Cerebellar nuclear complex (tissue), 1 donor: ENCODE measurements at places on chromosomes 2 and 18.

DNA sequence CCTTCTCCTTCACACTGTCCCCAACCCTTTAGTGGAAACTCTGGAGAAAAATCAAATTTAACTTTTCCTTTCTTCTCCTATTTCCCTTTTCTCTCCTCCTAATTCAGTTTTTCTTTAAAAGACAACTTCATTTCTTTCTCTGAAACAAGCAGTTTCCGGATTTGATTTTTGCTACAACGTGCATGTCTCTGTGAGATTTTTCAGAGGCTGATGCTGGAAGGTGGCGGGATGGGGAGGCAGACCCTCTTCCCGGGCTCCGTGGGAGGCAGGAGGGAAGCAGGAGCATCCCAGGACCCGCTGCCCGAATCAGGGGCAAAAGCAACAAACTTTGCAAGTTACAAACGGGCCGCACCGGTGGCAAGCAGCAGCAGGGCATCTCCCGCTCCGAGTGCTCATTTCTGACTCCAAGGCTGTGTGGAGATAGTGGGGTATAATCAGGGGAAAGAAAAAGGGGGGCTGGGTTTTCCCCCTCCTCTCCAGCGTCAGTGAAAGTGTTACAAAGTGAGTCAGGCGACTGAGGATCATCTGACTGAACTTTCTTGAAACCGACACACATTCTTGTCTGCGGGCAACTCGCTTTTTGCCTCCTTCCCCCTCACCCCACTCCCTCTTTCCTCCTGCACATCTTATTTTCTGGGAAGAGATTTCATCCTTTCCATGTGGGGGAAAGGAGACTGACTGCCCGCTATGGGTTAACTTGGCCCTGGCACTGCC is 6.4 kb downstream of the ZEB2 start:
- no peak for DNase-seq

DNA sequence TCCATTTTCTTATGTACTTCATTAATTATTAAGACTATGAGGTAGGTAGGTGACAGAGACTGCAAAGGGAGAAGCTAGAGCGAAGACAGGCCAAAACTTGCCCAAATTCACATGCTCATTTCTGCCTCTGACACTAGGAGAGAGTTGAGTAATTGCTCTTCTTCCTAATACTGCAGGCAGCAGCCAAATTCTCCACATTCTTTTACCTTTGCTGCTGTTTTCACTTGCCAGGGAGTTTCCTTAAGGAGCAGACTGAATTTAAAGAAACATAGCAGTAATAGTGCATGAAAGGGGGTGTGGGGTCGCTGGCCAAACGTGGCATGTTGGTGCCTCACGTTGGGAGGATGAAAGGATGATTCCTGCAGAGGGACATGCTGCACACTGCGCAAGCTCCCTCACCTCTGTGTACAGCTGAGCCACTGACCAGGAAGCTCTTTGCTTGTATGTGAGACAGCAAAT is 12.3 kb downstream of the CRIM1 start:
- DNase-seq: no peak

- no peak for DNase-seq
Measured at GRCh38 chr2:144504218-144504641, 15.7 kb downstream of the ZEB2 start.

DNA sequence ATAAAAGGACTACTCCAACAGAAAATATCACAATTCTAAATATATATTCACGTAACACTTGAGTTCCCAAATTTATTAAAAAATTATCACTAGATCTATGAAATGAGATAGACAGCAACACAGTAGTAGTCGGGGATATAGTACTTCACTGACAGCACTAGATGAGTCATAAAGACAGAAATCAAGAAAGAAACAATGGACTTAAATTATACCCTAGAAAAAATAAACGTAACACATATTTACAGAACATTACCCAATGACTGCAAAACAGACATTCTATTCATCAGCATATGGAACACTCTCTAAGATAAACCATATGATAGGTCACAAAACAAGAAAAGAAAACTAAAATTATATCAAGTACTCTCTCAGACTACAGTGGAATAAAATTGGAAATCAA is 429.4 kb downstream of the MBD2 start:
- no peak for DNase-seq

- no peak for DNase-seq
Measured at GRCh38 chr2:74873678-74874640, 40.0 kb downstream of the HK2 start.

- no peak for DNase-seq
Measured at GRCh38 chr18:50372743-50373142, 2.1 kb upstream of the SKA1 start.

DNA sequence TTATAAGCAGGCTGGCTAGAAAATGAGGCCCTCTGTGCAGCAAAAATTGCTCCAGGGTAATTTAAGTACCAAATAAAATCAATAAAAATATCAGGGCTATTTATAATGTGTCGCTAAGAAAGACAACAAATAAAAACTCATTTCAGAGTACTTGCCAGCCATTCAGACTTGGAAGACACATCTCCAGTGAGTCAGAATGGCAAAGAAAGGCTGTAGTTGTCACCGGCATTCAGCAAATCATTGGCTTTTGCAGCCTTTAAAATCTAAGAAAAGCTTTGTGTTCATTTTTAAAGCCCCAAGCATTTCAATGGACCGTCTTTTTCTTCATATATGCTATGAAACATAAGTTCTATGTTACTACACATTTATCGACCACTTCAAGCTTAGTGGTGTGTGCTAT is 141.1 kb upstream of the HNMT start:
- DNase-seq: no peak

GRCh38 chr2:226664140-226664539 is 135.5 kb downstream of the IRS1 start:
- no peak for DNase-seq

DNA sequence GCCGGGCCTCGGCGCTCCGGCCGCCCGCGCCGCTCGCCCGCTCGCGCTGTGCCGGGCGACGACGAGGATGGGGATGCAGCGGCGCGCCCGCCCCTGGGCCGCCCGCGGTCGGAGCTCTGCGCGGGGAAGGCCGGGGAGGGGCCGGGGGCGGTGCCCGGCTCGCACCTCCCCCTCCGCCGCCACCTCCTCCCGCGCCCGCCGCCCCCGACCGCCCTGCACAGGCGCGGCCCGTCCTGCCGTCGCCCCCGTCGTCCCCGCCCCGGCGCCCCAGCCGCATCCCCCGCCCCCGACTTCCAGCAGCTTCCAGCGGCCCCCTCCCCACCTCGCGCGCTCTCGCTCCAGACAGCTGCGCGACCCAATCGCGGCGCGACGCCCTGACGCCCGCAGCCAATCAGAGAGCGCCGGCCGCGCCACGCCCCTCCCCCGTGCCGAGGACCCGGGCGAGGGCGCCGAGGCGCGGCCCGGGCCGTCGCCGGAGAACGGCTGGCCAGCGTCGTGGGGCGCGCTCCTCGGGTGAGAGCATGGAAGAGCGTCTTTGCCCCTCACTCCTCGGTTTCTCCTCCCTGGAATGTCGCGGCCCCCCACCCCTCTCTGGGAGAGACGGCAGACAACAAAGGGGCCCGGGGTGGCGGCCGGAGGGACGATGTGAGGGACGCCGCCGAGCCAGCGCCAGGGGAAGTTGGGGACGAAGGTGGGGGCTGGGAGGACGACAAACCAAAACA is at the start of gene MBOAT2:
Gene MBOAT2 (minus strand): TSS at position 69 of the 722 bp plus-strand sequence. CDS start 70 bp downstream, outside the sequence.
- no peak for DNase-seq

DNA sequence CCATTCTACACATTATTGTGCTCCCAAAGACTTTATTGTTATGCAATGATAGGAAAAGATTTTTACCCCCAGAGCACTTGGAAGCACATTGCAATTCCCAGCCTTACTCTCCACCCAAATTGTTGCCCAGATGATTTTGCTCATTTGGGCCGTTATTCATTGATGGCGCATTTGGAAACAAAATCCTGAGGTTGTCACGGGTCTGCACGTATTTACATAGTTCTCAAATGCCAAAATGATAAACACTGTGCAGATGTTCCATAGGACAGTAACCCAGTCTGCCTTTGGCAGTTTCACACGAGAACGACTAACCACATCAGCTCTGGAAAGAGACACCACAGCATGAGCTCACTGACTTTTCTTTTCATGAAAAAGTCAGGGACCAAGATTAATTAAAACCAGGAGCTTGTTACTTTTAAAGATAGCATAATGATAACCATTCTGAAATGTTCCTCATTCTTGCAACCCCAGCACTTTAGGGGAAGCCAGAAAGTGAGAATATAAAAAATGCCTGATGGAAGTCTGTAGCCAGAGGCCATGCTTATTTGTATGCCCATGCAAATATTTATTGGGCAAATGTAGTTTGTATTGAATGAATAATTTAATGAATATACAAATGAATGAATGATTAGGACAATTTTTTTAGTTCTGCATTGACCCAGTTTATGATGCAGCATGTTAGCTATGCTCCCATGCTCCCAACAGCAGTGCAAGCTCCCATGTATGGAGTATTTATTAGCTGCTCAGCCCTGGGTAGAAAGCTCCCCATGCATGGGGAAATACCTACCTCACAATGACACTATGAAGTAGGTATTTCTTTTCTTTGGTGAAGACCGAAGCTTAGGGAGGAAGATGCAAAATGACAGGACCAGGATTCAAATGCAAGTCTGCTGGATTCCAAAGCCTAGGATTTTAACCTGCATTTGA is 84.6 kb downstream of the MAIP1 start:
- DNase-seq: no peak

GRCh38 chr2:141791521-141791920 is 339.3 kb downstream of the LRP1B start:
- no peak for DNase-seq

- DNase-seq: no peak
Measured at GRCh38 chr2:45973426-45973825, 322.0 kb downstream of the PRKCE start.

DNA sequence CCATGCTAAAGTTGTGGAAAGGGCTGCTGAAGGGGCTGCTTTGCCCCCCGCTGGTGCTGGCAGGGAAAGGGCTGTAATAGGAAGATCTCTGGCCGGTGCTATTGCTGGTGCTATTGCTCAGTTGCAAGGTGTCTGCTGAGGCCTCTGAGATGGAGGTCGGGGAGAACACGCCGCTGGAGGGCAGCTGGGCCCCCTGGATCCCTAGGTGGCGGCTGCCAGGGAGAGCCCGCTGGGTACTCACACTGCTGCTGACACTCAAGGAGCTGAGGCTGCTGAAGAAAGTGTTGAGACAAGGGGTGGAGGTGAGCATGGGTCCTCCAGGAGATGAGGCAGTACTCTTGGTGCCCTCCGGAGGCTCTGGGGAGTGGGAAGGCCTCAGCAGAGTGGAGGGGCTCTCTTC is 4.2 kb downstream of the FOXI3 start:
- DNase-seq: no peak

DNA sequence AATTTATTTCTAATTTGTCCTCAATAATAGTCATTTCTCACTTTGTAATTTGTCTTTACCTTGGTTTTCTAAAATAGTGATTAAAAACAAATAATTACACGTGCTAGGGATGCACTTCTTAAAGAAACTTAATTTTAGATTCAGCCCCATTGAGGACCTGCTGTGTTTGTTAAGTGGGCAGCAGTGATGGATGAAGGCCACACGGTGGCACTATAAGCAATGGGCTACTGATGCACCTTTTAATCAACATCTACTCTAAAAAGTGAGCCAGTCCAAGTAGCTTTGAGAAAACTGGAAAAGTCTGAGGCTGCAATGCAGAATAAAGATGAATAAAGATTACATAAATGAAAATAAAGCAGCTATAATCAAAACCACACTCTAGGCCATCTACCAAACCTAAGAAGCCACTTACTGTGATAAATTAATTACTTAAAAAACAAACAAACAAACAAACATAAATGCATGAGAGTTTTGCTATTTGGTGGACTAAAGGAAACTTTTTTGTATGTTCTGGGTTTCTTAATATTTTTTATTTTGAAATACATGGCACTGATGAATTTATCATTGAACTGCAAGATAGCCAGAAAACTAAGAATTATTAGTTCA is 89.3 kb downstream of the PDE11A start:
- no peak for DNase-seq

DNA sequence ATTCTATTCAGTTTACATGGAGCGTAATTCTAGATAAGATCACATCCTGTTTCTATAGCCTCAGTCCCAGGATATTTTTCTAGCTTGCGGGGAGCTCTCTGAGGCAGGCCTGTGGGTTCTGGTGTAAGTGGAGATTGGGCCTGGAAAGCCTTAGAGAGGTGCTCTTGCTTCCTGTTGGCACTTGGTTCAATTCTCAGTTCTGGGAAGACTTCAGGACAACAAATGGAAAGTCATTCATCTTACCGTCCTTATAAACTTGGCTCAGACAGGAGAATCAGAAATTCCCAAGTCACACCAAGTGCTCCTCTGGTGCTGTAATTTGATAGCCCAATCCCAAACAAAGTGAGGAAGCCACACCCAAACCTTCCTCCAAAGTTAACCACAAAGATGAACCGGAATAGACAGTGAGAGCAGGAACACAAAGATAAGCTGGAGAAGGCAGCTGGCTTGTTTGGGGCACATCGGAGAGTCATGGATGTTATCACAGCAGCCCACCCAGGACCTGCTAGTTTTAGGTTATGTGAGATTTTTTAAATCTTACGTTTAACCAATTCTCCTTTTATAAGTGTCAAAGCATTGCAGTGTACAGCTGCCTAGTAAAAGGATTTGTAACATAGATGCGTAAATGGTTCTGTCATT is 144.3 kb upstream of the MAP3K20 start:
- no peak for DNase-seq

DNA sequence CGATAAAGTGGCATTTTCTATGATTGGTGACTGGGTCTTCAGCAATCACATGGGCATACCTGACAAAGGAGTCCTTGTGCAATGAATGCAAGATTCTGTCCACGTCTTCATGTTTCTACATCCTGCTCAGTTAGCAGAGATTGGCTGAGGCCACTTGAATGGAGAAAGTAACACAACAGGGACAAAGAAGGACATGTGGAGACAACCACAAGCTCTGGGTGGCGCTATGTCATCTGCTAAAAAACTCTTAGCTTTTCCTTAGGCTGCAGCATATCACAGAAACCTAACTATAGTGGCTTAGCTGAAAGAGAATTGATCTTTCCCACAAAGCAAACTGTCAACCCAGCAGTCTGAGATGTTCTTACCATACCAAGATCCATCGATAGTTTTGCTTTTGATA is 1109.7 kb downstream of the SOCS6 start:
- no peak for DNase-seq

- DNase-seq: no peak
Measured at GRCh38 chr18:26646901-26647300, 98.5 kb upstream of the KCTD1 start.

- no peak for DNase-seq
Measured at GRCh38 chr18:44098551-44099098, 582.1 kb upstream of the SETBP1 start.

GRCh38 chr2:218129458-218130135 is 3.8 kb downstream of the CXCR2 start:
- no peak for DNase-seq

DNA sequence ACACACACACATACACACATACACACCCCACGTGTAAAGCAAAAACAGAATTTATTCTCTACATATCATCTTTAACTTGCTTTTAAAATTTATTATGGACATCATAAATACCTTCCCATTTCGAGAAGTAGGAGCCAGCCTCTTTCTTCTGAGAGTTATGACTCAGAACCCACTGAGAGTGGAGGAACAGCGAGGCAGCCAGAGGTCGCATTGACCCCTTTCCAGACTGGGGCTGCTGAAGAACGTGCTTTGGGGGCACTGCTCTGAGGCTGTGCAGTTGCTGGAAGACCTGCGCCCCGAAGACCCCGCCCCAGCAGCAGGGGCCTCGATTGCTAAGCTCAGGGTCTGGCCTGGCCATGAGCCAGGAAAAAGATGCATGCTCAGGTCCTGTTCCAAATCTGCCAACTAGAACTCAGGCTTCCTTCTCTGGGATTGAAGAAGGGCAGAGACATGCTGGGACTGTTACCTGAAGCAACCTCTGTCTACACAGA is 133.8 kb upstream of the TWIST2 start:
- DNase-seq: no peak
